ENCODE measurements at places on chromosomes 11 and 22.

DNA sequence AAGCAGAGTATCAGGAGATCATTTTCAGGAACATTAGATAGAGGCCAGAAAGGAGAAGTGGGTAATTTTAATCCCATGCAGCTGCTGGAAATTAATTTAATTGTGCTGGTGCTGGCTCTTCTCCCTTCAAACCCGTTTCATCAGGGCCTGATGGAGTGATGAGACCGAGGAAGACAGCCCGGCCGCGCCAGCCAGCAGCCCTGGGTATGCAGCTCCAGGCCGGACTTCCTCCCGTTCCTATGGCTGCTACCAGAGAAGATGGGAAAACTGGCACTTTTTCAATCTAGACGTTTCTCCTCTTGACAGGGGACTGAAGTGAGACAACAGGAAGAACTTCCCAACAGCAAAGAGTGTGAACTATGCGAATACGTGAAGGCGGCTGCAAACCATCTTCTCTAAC lies 24.6 kb upstream of the ZBTB16 start:
- no peaks in the 10 kb centered on the region for H3K4me1 ChIP-seq
- no peaks in the 10 kb centered on the region for H3K36me3 ChIP-seq
- H3K27ac ChIP-seq = no peak overlapping the region
- peaks cover 56% of the 10 kb centered on the region for H3K27me3 ChIP-seq

DNA sequence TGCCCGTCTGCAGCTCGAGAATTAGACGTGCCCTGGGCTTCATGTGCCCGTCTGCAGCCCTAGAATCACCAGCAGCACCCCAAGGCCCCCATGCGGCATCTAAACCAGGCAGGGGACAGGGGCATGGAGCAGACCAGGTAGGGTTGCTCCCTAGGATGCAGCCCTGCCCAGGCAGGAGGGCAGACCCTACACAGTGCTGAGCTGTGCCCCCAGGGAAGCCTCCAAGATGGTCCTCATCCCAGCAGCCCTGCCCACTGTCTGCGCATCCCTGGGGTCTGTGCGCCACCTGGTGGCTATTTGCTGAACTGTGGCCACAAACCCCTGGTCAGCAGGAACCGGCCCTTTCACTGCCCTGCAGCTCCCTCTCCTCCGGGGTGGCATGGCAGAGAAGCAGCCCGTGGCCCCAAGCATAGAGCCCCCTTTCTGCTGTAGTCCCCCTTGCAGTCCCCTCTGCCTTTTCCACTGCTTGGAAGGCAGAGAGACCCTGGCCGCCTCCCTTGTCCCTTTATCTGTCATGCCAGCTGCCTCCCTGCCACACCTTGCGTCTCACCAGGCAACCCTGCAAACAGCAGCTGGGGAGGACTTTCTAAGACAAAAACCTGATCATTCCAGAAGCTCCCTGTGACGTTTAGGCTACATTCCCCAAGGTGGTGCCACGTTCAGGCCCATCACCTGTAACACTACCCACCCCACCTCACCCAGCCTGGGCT lies 86.6 kb downstream of the KCNQ1 start:
- peaks cover 1% of the 10 kb centered on the region for H3K36me3 ChIP-seq
- DNase-seq = peak; percentile 74
- H3K27ac ChIP-seq = no peak overlapping the region

- peaks cover 10% of the 10 kb centered on the region for H3K27me3 ChIP-seq
- H3K27ac ChIP-seq = no peak overlapping the region
- no peak for DNase-seq
These were observed 57.2 kb upstream of the PRDM11 start for GRCh38 chr11:45089251-45089650.

DNA sequence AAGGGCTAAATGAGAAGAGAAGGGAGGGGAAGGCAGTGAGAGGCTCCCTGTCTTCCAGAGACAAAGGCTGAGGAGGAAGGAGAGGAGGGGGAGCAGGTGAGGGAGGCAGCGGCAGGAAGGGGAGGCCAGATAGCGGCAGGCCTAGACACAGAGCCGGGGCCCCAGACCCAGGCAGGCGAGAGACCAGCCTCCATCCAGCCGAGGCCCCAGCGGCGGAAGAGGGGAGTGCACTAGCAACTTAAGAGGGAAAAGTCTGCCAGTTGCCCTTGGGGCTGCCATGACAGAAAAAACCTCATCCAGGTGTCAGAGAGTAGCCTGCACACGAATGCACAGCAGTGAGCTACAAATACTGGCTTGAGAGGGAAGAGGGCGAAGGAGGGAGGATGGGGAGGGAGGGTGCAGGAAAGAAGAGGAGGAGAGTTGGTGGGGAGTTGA lies 46.7 kb downstream of the IGLL1 start:
- H3K27ac ChIP-seq = no peak overlapping the region
- no peak overlapping the region for H3K4me3 ChIP-seq
- no peaks in the 10 kb centered on the region for H3K4me1 ChIP-seq
- H3K27me3 ChIP-seq = peaks cover 42% of the 10 kb centered on the region

DNA sequence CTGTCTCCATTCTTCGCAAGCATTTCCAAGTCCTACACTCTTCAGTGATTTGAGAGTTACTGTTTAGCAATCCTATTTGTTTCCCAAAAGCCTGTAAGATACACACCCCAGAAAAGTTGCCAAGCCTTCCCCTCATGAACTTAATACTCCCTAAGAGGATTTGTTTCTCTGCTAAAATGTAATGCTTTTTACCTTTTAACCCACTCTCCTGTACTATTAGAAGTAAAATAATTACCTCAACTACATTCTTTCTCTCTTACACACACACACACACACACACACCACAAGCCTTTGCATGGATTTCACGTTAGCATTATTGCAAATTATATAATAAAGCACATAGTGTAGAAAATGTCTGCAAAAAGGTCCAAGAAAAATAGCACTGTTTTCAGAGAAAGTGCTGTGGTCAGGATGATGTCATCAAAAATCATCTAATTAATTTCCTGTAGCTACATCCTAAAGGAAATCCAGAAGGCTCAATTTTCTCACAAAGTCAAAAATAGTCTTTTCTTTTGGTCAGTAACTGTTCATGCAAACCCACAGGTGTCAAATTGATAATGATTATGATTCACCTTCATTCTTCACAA lies 364.1 kb upstream of the PITPNB start:
- H3K36me3 ChIP-seq = no peaks in the 10 kb centered on the region
- DNase-seq = no peak
- H3K4me3 ChIP-seq = no peak overlapping the region
- peaks cover 4% of the 10 kb centered on the region for H3K4me1 ChIP-seq
- H3K27me3 ChIP-seq = no peaks in the 10 kb centered on the region

- H3K27me3 ChIP-seq = no peaks in the 10 kb centered on the region
- no peak for DNase-seq
- H3K4me3 ChIP-seq = no peak overlapping the region
- H3K27ac ChIP-seq = no peak overlapping the region
- no peaks in the 10 kb centered on the region for H3K4me1 ChIP-seq
- H3K36me3 ChIP-seq = peaks cover 77% of the 10 kb centered on the region
These were observed 31.5 kb downstream of the CYP2R1 start for GRCh38 chr11:14860511-14860910.

DNA sequence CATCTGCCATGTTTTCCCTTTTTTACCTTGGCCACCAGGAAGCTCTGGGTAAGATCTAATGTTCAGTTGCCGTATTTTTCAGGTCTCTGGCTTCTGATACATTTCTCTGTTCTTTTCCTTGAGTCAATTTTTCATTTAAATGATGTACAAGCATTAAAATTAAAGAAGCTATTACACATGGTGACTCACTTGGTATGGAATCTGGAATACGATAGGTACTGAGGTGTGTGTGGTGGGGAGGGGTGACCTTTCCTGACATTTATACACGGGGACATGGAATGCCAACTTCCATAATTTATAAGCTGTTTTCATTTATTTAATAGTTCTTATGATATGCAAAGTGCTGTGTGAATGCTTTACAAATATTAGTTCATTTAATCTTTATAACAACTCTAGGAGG lies 47.8 kb upstream of the ALX4 start:
- no peaks in the 10 kb centered on the region for H3K4me1 ChIP-seq
- H3K27me3 ChIP-seq = peaks cover 37% of the 10 kb centered on the region
- no peak for DNase-seq
- H3K4me3 ChIP-seq = no peak overlapping the region
- no peak overlapping the region for H3K27ac ChIP-seq
- H3K36me3 ChIP-seq = no peaks in the 10 kb centered on the region

DNA sequence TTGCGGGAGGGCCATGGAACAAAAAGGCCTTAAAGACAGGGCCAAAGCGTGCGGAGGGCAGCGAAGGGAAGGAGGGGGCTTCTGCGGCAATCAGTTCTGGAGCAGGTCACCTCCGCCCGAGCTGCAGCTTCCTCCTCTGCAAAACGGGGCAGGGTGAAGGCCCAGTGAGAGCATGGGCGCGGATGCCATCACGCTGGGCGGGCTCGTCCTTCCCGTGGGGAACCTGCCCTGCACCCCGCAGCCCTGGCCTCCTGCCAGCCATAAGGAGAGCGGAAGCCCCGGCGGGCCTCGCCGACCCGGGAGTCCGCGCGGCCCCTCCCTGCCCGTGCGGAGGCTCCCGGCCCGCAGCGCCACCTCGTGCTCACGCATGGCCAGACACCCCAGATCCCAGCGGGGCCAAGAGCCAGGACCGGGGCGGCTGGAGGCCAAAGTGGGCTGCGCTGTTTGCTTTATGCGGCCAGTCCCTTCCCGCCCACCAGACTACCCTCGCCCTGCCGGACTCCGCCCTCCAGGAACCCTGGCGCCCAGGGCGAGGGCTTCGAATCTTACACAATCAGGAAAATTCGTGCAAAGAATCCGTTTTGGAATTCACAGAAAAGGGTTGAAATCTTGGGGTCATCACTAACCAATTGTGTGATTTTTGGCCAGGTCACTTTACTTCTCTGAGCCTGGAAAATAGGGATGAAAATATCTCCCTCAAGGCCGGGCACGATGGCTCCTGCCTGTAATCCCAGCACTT lies 16.1 kb downstream of the TSKU start:
- H3K4me3 ChIP-seq = peak overlapping the region; percentile 18
- peaks cover 49% of the 10 kb centered on the region for H3K27me3 ChIP-seq
- H3K36me3 ChIP-seq = no peaks in the 10 kb centered on the region
- H3K27ac ChIP-seq = no peak overlapping the region

DNA sequence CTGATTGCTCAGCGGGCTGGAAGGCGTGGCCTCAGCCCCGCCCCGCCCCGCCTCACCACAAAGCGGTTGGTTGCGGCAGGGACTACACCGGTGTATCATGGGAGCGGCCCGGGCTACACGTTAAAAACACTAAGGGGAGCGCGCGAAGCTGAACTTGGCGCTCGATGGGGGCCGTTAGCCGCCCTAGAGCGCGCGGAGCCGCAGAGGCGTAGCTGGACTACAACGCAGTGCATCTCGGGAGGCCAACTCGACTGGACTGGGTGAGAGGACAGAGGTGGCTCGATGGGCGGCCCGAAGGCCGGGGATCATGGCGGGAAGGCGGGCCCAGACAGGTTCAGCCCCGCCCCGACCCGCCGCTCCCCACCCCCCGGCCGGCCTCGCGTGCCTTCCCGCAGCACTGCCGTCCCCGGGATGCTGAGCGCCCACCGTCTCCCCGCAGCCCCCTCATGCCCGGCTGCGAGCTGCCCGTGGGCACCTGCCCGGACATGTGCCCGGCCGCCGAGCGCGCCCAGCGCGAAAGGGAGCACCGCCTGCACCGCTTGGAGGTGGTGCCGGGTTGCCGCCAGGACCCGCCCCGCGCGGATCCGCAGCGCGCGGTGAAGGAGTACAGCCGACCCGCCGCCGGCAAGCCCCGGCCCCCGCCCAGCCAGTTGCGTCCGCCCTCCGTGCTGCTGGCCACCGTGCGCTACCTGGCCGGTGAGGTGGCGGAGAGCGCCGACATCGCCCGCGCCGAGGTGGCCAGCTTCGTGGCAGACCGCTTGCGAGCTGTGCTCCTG lies at the start of gene SAC3D1:
TSS of gene SAC3D1 (plus strand) at position 364 of the 776 bp plus-strand sequence. CDS start at position 447, 83 bp downstream.
- H3K4me3 ChIP-seq = peak within 1 kb of the TSS; percentile 91
- H3K27me3 ChIP-seq = no peaks in the 10 kb centered on the region
- H3K27ac ChIP-seq = peak within 1 kb of the TSS; percentile 96

- H3K27me3 ChIP-seq = peaks cover 18% of the 10 kb centered on the region
- H3K4me3 ChIP-seq = no peak overlapping the region
These were observed 83.7 kb downstream of the RPL27A start for GRCh38 chr11:8766043-8766987.

Measured in activated naive CD4-positive, alpha-beta T cell treated with anti-CD3 and anti-CD28 coated beads, Interleukin-2, amount 10 ng/mL, durations not matched to agents 7 days and 5 days (primary cell).